Karpas-422 (cell line): ENCODE measurements at places on chromosomes 7 and 10. TPM values are rescaled to one million over a fixed set of nuclear protein-coding genes. Genes with fewer than 3 reads are reported as not detected.

Gene NEUROD6
- total RNA-seq, result not detected in 2 replicates

Gene CEP41
- total RNA-seq, result 3.9 and 7.3 TPM in 2 replicates

Gene HPSE2
- total RNA-seq, result not detected in 2 replicates

Gene CYP3A5
- total RNA-seq, result not detected in 2 replicates

GRCh38 chr7:24788075-24788474 lies 30.8 kb upstream of the GSDME start:
- peaks cover 60% of the 10 kb centered on the region for H3K36me3 ChIP-seq
- H3K4me3 ChIP-seq, result no peak overlapping the region
- H3K4me1 ChIP-seq, result no peaks in the 10 kb centered on the region
- DNase-seq, result no peak

GRCh38 chr7:113891031-113891350 lies 27.8 kb downstream of the PPP1R3A start:
- H3K27me3 ChIP-seq, result no peaks in the 10 kb centered on the region
- H3K4me1 ChIP-seq, result no peaks in the 10 kb centered on the region
- no peak overlapping the region for H3K27ac ChIP-seq
- no peaks in the 10 kb centered on the region for H3K36me3 ChIP-seq
